Activated naive CD4-positive, alpha-beta T cell treated with anti-CD3 and anti-CD28 coated beads, Interleukin-2, amount 10 ng/mL, durations not matched to agents 7 days and 5 days (primary cell): ENCODE measurements at places on chromosomes 3 and 15.

- no peak for DNase-seq
- H3K4me3 ChIP-seq, result no peak overlapping the region
- no peaks in the 10 kb centered on the region for H3K36me3 ChIP-seq
- H3K27me3 ChIP-seq, result no peaks in the 10 kb centered on the region
- no peak overlapping the region for H3K27ac ChIP-seq
Measured at GRCh38 chr3:126995926-126996512, 13.1 kb downstream of the PLXNA1 start.

GRCh38 chr3:5052247-5052646 is 69.8 kb upstream of the ARL8B start:
- peaks cover 20% of the 10 kb centered on the region for H3K4me1 ChIP-seq
- H3K27ac ChIP-seq, result no peak overlapping the region
- H3K36me3 ChIP-seq, result peaks cover 3% of the 10 kb centered on the region
- H3K4me3 ChIP-seq, result no peak overlapping the region
- no peak for DNase-seq
- H3K27me3 ChIP-seq, result peaks cover 3% of the 10 kb centered on the region

GRCh38 chr15:90744759-90745402 is 27.7 kb downstream of the BLM start:
- no peaks in the 10 kb centered on the region for H3K27me3 ChIP-seq
- H3K4me3 ChIP-seq, result no peak overlapping the region
- peaks cover 34% of the 10 kb centered on the region for H3K36me3 ChIP-seq
- DNase-seq, result no peak

GRCh38 chr15:60721257-60721626 is 242.3 kb upstream of the ICE2 start:
- peaks cover 6% of the 10 kb centered on the region for H3K27me3 ChIP-seq
- H3K27ac ChIP-seq, result peak overlapping the region; percentile 85
- peaks cover 7% of the 10 kb centered on the region for H3K36me3 ChIP-seq
- H3K4me1 ChIP-seq, result peaks cover 39% of the 10 kb centered on the region

- H3K27ac ChIP-seq, result no peak overlapping the region
- H3K36me3 ChIP-seq, result peaks cover 39% of the 10 kb centered on the region
- peaks cover 4% of the 10 kb centered on the region for H3K27me3 ChIP-seq
Measured at GRCh38 chr3:188434594-188434993, 280.6 kb downstream of the LPP start.

DNA sequence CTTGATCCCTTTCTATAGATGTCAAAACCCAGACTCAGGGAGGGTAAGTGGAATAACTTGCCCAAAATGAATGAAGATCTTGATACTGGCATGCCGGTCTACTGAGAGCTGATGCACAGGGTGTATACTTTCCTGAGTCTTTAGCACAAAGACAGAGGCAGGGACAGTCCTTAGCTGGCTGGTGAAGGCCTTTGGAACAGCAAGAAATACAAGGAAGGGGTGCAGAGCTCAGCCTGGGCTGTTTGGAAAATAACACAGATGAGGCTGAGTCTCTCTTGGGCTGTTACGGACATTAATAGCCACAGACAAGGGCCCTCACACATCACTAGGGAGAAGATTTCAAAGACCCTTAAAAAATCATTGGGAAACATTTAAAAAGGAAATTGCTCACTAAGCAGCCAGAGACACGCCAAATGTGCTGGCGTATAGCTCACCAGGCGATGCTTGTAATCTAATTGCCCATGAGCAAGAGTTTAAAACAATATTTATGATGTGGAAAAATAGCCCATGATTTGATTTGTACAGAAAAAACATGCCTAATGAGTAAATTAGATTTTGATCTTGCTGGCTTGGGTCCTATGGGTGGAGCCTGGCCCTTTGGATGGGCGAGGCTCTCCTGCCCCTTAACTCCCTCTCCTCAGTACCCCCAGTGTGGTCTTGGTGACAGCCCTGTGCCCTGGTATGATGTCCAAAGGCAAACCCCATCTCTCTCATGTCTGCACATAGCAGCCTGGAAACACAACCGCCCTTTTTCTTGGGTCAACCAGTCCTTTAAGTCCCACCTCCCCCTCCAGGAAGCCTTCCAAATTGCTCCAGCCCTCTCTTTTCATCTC is 81.8 kb upstream of the MRPS22 start:
- no peaks in the 10 kb centered on the region for H3K4me1 ChIP-seq
- peaks cover 12% of the 10 kb centered on the region for H3K27me3 ChIP-seq
- no peak for DNase-seq
- H3K27ac ChIP-seq, result no peak overlapping the region
- no peak overlapping the region for H3K4me3 ChIP-seq
- H3K36me3 ChIP-seq, result no peaks in the 10 kb centered on the region

DNA sequence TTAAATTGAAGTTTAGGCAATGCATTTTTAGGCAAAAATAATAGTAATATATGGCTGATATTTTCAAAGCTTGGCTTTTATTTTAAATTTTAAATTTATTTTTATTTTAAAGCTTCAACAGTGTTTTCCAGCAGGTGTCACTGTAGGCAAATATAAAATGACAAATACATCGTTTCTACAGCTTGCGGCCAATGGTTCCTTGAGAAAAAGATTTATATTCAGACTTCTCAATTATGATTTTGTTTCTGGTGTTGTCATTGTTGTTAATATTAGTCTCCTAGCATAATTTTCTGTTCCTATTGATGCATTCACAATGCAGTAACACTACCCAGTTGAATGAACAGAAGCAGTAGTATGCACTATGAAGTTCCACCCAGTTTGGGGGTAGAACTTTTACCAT is 220.7 kb upstream of the DNAJC19 start:
- H3K27me3 ChIP-seq, result peaks cover 4% of the 10 kb centered on the region
- H3K27ac ChIP-seq, result no peak overlapping the region
- no peak overlapping the region for H3K4me3 ChIP-seq

DNA sequence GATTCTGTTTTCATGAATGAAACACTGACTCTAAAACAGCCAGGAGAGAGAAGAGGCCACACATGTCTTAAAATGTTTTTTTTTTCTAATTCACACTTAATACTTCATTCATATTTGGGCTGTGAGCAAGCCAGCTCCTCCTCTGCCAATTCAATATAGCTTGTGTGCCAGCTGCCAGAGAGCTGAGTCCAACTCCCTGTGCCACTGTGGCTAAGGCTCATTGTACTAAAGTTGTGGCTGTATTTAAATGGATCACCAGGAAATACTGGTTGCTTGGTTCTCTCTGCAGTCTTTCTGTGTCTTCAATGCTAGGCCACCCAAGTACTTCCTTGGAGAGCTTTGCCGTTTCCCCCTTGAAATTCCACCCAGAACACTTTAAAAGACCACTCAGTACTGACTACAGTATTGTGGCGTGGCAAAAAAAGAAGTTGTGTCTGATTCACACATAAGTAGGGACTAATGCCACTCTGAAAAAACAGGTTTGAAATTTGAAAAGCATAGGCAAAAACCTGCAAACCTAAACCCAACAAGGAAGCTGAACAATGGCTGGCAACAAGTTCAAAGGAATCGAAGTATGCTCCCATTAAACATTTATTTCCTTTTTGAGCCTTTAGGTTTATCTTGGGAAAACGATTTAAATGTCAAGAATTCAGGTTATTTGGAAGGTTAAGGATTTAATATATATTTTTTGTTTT is 524.7 kb downstream of the DIPK2A start:
- H3K4me3 ChIP-seq, result no peak overlapping the region
- DNase-seq, result no peak
- H3K36me3 ChIP-seq, result no peaks in the 10 kb centered on the region
- no peaks in the 10 kb centered on the region for H3K4me1 ChIP-seq

- H3K27me3 ChIP-seq, result peaks cover 15% of the 10 kb centered on the region
- H3K4me1 ChIP-seq, result peaks cover 13% of the 10 kb centered on the region
- no peaks in the 10 kb centered on the region for H3K36me3 ChIP-seq
- H3K4me3 ChIP-seq, result no peak overlapping the region
Measured at GRCh38 chr15:101071651-101072050, 152.5 kb downstream of the LRRK1 start.

- no peaks in the 10 kb centered on the region for H3K36me3 ChIP-seq
- peaks cover 16% of the 10 kb centered on the region for H3K27me3 ChIP-seq
- H3K27ac ChIP-seq, result no peak overlapping the region
- no peak for DNase-seq
Measured at GRCh38 chr3:185653949-185654757, 68.1 kb downstream of the SENP2 start.

GRCh38 chr15:72482275-72482674 is 8.1 kb downstream of the ARIH1 start:
- H3K4me3 ChIP-seq, result no peak overlapping the region
- H3K27ac ChIP-seq, result no peak overlapping the region
- DNase-seq, result no peak
- H3K36me3 ChIP-seq, result peaks cover 28% of the 10 kb centered on the region
- no peaks in the 10 kb centered on the region for H3K27me3 ChIP-seq

GRCh38 chr3:138338811-138339210 is 9.2 kb upstream of the NME9 start:
- no peak overlapping the region for H3K27ac ChIP-seq
- H3K36me3 ChIP-seq, result no peaks in the 10 kb centered on the region
- H3K4me3 ChIP-seq, result no peak overlapping the region
- DNase-seq, result no peak
- H3K27me3 ChIP-seq, result peaks cover 14% of the 10 kb centered on the region

DNA sequence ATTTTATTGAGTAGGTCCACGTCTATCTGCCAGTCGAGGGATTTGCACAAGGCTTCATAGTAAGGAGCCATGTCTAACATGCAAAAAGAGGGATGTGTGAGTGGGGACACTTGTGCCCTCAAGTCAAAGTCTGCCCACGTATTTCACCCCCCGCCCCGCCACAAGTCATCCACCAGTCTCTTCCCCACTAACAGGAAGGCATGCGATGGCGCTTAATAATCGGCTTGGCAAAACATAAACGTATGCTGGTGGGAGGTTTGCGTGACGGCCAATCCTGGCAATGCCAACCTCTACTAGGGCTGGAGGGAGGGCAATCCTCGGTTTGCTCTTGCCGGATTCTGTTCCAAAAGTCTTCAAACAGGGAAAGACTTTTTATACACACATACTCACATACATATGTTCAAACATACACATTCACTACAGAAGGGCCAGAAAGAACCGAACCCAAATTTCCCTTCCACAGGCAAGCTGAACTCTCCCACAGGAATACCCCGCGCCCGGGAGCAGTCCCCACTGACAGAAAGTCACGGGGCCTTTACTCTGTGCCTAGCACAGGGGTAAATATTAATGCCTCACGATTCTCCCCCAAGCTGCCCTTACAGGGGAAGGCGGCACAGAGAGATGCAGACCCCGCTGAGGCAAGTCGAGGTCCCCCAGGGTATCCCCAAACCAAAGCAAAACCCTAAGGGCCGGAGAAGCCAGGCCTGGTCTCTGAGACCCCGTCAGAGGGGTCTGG is 675 bp downstream of the PSMD6 start:
- H3K27ac ChIP-seq, result peak overlapping the region; percentile 93
- peak; percentile 39 for DNase-seq
- H3K4me1 ChIP-seq, result peaks cover 31% of the 10 kb centered on the region
- peak overlapping the region; percentile 88 for H3K4me3 ChIP-seq
- H3K27me3 ChIP-seq, result peaks cover 4% of the 10 kb centered on the region

DNA sequence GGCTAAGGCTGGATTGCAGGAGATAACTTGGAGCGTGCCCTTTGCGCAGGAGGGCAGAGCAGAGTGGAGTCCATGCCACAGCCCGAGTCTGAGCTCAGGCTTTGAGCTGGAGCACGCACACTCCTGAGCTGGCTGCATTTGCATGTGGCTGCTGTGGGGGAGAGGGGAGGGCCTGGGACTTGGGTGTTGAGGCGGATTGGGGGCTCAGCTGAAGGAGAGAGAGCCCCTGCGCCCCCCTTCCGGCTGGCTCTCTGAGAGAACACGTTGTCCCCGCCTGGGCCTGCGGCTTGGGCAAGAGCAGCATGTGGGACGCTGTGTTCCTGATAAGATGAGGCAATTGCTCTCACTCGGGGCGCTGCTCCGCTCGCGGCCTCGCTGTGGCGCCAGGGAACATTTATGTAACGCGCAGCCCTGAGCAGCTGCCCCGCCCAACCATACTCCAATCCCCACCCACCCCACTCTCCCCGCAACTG is 39.1 kb downstream of the KLF13 start:
- H3K4me1 ChIP-seq, result peaks cover 100% of the 10 kb centered on the region
- H3K27me3 ChIP-seq, result no peaks in the 10 kb centered on the region
- H3K27ac ChIP-seq, result peak overlapping the region; percentile 97
- H3K4me3 ChIP-seq, result peak overlapping the region; percentile 70

DNA sequence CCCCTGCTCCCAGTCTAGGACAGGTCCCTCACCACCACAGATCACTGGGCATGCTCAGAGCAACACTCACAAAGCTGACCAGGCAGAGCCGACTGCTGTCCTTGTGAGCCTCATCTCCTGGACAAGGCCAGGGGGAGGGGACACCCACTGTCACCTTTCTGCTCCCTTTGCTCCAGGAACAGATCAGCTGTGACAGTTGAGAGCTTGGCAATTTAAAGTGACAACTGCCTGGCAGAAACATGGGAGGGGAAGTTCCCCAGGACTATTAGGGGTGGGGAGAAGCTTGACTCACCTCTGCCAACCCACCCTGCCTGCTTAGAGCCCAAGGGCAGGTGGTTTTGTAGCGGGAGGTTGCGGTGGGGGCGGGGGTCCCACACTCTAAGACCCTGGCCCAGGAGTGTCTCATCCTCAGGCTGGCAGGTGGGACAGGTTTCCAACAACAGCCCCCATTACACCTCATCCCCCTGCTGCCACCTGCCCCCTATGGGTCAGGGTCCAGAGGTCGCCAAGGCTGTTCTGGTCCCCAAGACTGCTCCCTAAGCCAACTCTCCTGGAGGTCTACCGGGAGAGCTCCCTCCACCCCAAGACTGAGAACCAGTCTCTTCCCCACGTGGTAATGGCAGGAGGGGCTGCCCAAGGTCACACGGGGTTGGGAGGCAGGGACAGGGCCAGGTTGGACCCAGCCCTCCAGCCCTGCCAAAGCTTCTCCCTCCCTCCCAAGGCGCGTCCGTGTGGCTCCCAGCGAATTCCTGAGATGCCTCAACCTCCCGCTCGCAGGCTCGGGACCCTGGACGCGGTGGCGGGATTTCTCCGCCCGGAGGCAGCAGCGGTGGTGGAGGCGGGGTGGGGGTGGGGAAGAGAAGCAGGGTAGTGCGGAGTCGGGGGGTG is 80.4 kb downstream of the IQSEC1 start:
- peak overlapping the region; percentile 40 for H3K4me3 ChIP-seq
- no peak overlapping the region for H3K27ac ChIP-seq
- no peak for DNase-seq
- peaks cover 22% of the 10 kb centered on the region for H3K27me3 ChIP-seq
- H3K36me3 ChIP-seq, result peaks cover 23% of the 10 kb centered on the region

- H3K27me3 ChIP-seq, result no peaks in the 10 kb centered on the region
- H3K36me3 ChIP-seq, result peaks cover 11% of the 10 kb centered on the region
- peaks cover 8% of the 10 kb centered on the region for H3K4me1 ChIP-seq
Measured at GRCh38 chr3:107650788-107651187, 128.0 kb downstream of the BBX start.

DNA sequence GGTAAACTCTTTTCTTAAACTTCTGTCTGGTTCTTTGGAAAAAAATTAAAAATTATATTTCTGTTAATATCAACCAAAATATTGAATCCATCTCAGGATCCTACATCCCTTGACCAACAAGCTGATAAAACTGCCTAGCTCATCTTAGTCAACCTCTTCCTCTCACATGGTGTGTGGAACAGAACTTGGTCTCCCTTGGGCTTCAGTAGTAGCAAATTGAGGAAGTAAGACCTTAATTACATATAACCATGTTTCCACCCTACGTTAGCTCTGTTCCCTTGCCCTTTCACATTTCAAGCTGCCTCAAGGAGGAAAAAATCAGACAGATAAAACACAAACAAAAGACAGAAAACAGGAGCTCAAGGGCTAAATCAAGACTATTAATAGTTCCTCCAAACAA is 116.4 kb downstream of the GREM1 start:
- H3K27ac ChIP-seq, result no peak overlapping the region
- H3K4me3 ChIP-seq, result no peak overlapping the region
- peaks cover 8% of the 10 kb centered on the region for H3K27me3 ChIP-seq
- H3K4me1 ChIP-seq, result no peaks in the 10 kb centered on the region
